ENCODE measurements at places on chromosomes 7 and 10. TPM values are rescaled to one million over a fixed set of nuclear protein-coding genes. Genes with fewer than 3 reads are reported as not detected.
A peak's percentile ranks its signal among the peaks of the same experiment; 100 is the strongest.

DNA sequence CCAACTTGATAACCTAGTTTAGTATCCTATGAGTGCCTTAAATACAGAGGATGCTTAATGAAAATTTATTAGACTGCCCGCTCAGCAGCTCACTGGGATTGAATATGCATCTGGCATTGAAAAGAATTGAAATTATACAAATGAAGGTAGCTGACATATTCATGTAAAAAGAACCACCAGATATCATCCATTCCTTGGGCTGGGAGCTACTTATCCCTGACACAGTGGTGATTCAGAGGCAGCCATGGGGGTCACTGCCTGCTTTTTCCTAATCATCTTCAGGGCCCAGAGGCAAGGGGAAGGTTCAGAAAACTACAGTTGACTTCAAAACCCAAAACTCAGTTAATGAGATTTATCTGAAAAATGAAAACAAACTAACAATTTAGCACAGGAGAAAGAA, 120.9 kb downstream of the TRIL start:
- DNase-seq = no peak

GRCh38 chr7:36287371-36288241, 102.1 kb upstream of the ANLN start:
- DNase-seq = no peak

GRCh38 chr7:121618182-121618581, 222.1 kb upstream of the FAM3C start:
- no peak for DNase-seq

DNA sequence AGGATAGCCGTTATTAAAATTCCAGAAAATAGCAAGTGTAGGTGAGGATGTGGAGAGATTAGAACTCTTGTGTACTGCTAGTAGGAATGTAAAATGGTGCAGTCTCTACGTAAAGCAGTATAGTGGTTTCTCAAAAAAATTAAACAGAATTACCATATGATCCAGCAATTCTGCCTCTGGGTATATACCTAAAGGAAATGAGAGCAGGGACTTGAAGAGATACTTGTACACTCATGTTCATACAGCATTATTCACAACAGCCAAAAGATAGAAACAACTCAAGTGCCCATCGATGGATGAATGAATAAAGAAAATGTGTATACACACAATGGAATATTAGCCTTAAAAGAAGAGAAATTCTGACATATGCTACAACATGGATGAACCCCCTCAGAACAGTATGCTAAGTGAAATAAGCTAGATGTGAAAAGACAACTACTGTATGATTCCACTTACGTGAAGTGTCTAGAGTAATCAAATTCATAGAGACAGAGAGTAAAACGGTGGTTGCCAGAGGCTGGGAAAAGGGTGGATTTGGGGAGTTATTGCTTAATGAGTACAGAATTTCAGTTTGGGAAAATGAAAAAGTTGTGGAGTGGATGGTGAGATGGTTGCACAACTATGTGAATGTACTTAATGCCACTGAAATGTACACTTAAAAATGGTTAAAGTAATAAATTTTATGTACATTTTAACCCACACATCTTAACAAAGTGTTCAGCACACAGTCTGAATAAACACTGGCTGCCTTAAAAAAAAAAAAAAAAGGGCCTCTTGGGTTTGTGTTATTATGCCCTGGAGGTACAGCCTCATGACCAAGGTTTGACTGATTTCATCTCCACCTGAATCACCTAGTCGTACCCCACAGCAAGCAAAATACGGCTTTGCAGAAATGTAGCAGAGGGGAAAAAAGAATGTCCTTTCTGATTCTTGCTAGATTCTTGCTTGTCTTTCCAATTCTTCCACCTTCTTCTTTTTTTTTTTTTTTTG, 26.2 kb downstream of the BUB3 start:
- no peak for DNase-seq

Gene CHST15
- total RNA-seq = 4.1 TPM

- no peak for DNase-seq
These were observed 1383.2 kb upstream of the CELF2 start for GRCh38 chr10:9634466-9634865.

- DNase-seq = peak; percentile 29
These were observed 254.5 kb upstream of the RNF32 start for GRCh38 chr7:156386097-156386496.

Gene GUSB
- total RNA-seq = 53.7 TPM

Gene PON1
- total RNA-seq = 37.4 TPM

Gene PAX4
- 0.24 TPM for total RNA-seq

Gene HOXA11
- total RNA-seq = 6.4 TPM

Gene DYDC1
- total RNA-seq = not detected

Gene ARHGEF5
- 24.2 TPM for total RNA-seq

- DNase-seq = no peak
These were observed 77.9 kb downstream of the GLI3 start for GRCh38 chr7:42159130-42159529.

DNA sequence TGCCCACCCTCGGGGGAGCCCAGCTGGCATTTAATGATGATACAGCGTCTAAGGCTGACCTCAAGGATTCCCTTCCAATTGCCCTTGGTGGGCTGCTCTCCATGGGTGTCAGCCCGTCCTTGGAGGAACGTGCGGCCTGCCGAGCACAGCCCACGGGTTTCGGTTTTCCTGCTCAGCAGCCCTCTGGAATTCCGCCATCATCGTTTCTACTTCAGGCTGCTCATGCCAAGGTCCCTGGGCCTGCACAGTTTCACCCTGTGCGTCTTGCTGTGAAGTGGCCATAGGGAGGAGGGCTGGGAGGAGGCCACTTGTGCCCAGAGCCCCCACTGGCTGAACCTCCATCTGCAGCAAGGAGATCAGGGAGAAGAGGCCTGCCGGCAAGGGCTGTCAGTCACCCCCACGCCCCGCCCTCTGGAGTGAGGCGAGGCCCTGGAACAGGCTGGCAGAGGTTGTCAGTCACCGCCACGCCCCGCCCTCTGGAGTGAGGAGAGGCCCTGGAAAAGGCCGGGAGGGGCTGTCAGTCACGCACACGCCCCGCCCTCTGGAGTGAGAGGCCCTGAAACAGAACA, 82.8 kb downstream of the CHST15 start:
- no peak for DNase-seq

DNA sequence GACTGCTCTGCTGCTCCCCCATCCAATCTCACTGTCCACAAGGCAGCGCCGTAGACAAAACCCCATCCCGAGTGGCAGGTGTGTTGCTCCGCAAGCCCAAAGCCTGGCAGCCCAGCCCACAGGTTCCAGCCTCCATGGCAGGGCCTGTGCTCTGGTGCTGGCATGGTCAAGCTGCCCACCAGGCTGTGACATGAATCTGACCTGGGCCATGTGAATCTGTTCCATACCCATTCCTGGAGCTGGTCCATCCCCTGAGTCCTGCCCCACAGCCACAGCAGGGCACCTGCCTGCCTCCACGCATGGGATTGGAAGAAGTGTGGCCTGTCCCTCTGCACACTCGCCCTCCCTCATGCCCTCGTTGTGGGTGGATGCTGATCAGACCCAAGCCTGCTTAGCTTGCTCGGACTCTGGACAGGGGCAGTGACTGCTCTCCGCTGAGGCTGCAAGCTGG, 128.8 kb downstream of the PTPN20 start:
- no peak for DNase-seq

Gene TEX36
- not detected for total RNA-seq

GRCh38 chr10:110516815-110517492, 19.2 kb downstream of the DUSP5 start:
- no peak for DNase-seq

- no peak for DNase-seq
These were observed 24.5 kb downstream of the RAPGEF5 start for GRCh38 chr7:22332461-22332870.

GRCh38 chr10:71077796-71078453, 134.4 kb upstream of the UNC5B start:
- no peak for DNase-seq

GRCh38 chr7:21547501-21547900, 4.7 kb downstream of the DNAH11 start:
- DNase-seq = no peak
